ENCODE measurements at places on chromosomes 13 and 19.

GRCh38 chr13:78806457-78806856 is 147.5 kb upstream of the OBI1 start:
- no peak for DNase-seq

GRCh38 chr19:47430041-47430802 is 10.9 kb upstream of the MEIS3 start:
- DNase-seq = no peak

DNA sequence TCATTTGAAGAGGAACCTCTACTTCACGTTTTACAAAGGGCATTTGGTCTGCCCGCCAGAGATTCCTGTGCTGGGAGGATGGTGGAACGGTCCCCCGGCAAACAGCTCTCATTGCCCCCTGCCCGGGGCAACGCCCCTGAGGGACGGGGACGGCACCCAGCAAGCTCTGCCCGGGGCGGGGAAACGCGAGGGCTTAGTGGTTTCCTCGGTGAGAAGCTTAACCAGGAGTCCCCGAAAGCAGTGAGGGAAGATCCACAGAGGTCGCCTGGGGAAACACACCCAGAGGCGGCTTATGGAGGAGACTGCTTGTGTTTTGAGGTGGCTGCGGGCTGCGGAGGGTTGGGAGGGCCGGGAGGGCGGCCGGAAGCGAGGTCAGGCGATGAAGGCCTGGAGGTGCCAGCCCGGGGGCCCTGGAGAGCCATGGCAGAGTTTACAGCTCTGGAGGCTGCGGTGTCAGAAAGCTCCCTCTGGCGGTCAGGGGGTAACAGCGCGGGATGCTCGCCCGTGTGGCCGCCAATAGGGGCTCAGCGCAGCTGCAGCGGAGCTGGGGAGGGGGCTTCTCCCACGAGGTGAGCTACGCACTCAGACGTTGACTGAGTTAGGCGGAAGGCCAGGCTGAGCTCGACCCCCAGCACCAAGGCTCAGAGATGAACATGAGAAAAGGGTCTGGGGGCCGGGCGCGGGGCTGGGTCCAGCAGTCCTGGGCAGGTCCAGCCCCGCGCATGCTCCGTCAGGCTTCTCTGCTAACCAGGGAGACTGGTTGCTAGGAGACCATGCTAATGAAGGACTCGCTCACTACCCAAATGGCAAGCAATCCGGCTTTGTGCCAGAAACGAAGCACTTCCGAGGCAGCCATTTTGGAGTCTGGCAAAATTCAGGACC is 652 bp upstream of the TPGS1 start:
- no peak for DNase-seq

DNA sequence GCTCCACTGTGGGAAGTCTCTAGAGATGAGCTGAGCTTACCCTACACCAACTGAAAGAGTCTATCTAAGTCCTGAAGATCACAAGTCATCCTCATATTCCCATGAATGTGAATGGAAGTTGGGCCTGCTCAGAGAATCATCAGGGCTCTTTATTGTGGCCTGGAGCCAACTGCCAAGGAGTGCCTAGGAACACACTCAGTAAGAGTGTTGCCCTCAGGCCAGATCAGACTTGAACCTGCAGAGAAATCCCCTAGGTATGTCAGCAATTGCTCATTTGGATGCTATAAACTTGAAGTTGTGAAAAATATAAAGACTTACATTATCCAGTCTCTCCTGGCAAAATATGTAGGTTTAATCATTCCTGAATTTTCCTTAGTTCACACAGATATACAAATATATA is 1070.2 kb downstream of the EFNB2 start:
- DNase-seq = no peak

GRCh38 chr19:49795615-49796014 is 17.5 kb downstream of the FUZ start:
- no peak for DNase-seq

DNA sequence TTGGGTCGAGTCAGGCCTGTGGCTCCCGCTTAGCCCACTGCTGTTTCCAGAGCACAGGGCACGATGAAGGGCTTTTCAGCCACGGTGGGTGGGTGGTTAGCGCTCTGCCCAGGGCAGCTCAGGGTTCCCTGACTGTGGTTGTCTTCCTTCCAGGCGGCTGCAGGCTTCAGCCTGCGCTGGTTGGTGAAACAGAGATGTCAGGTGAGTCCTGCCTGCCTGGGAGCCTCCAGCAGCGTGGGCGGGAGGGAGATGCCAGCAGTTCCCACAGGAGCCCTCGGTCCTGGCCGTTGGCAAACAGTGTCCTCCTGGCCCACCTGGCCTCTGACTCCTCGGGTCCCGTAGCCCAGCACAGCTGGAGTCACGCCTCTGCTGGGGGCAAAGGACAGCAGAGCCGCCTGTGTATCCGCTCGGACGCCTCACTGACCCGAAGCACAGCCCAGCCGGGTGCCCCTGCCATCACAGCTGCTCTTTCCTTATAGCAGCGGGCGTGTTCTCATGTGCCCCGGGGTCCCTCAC is 9.7 kb downstream of the ADAT3 start:
- no peak for DNase-seq

- DNase-seq = no peak
Observed at GRCh38 chr19:45475537-45476291, 7.9 kb downstream of the FOSB start.

DNA sequence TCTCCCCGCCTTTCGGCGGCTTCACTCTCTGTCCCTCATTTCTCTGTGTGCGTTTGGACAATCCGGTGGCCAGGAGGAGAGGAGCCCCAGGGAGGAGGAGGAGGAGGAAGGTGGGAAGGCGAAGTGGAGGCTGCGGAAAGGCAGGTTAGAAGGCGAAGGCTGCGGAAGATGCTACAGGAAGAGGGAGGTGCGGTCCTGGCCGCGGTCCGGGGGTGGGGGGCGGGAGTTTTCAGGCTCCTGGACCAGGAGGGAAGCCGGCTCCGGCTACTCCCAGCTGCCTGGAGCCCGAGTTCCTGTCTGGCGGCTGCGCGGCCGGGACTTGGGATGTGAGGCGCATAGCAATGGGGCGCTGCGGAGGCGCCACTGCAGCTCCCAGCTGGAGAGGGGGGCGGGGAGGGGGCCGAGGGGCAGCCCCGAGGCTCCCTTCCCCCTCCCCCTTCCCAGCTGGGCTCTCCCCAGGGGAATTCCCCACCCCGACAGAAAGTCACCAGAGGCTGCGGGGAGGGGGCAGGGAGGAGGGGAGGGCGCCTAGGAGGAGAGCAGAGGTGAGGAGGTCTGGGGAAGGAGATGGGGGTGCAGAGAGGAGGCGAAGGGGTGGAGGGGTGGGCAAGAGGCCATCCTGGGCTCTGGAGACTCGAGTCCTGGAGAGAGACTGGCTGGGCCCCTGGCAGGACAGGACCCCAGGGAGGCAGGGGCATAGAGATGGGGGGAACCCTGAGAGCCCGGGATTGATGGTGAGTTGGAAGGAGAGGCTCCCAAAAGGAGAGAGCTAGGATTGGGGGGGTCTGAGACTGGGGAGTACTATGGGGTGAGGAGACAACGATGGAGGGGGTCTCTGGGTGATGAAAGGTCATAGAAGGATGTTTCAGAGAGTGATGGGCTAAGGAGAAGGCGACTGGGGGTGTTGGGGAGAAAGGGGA is 2.0 kb downstream of the LRRC4B start:
- no peak for DNase-seq

- no peak for DNase-seq
Observed at GRCh38 chr19:1445185-1445931, 4.6 kb upstream of the APC2 start.

GRCh38 chr19:35171730-35172129 is 17.2 kb downstream of the FXYD5 start:
- no peak for DNase-seq

GRCh38 chr13:105290596-105290995 is 1244.9 kb downstream of the EFNB2 start:
- no peak for DNase-seq

GRCh38 chr13:47545201-47546024 is 455.7 kb downstream of the SUCLA2 start:
- DNase-seq = no peak

- no peak for DNase-seq
Observed at GRCh38 chr13:75811361-75811760, 175.2 kb downstream of the LMO7 start.

- DNase-seq = no peak
Observed at GRCh38 chr13:51155776-51156515, 44.9 kb upstream of the C13orf42 start.

- DNase-seq = peak; percentile 72
Observed at GRCh38 chr19:10717356-10718204, at the start of gene DNM2. Gene DNM2 (plus strand): TSS chr19:10718079. CDS start chr19:10718243, 164 bp downstream.

DNA sequence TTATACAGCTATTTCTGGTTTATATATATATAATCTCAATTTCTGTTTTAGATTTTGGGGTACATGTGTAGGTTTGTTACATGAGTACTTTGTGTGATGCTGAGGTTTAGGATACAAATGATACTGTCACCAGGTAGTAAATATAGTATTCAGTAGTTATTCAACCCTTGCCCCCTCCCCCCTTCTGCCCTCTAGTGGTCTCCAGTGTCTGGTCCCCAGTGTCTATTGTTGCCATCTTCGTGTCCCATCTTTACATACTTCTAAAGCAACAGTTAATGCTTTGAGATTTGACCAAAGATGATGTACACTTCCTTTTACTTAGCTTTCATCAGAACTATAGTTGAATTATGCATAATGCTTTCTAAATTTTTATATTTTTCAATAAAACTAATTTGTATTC is 1623.4 kb upstream of the PRR20A start:
- DNase-seq = no peak

- DNase-seq = no peak
Observed at GRCh38 chr19:39218230-39219007, 14.4 kb upstream of the SYCN start.

DNA sequence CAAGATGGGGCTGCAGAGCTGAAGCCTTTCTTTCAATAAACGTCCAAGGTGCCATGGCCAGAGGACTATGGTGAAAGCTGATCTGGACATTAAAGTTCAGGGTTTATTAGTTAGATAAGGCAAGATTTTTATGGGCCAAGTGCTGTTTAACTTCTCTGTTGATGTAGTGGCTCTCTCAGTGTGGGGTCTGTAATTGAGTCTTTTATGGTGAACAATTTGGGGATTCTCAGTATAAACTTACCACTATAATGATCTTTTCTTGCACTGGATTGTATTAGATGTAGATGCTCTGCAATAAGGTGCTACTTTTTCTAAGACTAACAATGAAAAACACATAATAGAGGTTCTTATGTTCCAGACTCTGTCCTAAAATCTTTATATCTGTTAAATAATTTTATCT is 190.1 kb upstream of the KLF12 start:
- DNase-seq = no peak

GRCh38 chr13:32639502-32640105 is 53.4 kb downstream of the PDS5B start:
- DNase-seq = no peak

Data from cortex of kidney (tissue), 1 donor.